ENCODE measurements at places on chromosomes 12 and 14. TPM values are rescaled to one million over a fixed set of nuclear protein-coding genes. Genes with fewer than 3 reads are reported as not detected.

The GNPNAT1 gene
- 15.1 TPM for total RNA-seq

The BMP4 gene
- 16.8 TPM for total RNA-seq

The KRT79 gene
- total RNA-seq, result not detected

The ADAM21 gene
- 0.75 TPM for total RNA-seq

The C12orf75 gene
- 57.1 TPM for total RNA-seq

The PTGER2 gene
- total RNA-seq, result 1.3 TPM

The TMEM121 gene
- total RNA-seq, result 13.6 TPM

The GXYLT1 gene
- 4.2 TPM for total RNA-seq

The CD69 gene
- total RNA-seq, result not detected
